Activated CD4-positive, CD25-positive, alpha-beta regulatory T cell (primary cell): ENCODE measurements at places on chromosomes 1 and 21.

GRCh38 chr1:206979379-206980043, 9.3 kb upstream of the FCAMR start:
- DNase-seq: no peak

DNA sequence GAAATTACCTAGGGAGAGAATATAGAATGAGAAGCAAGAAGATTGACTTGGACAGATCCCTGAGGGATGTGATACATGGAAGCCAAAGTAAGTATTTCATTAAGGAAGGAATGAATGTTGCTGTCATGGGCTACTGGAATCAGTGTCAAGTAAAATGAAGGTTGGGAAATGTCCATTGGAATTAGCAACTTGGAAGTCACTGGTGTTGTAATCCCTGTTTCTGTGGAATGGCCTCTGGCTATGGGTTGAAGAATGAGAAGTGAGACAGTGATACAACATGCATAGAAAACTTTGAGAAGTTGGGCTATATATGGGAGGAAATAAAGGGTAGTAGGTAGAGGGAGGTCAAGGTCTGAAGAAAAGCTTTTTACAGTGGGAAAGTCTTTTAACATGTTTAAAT, 54.7 kb downstream of the CCDC18 start:
- no peak for DNase-seq

DNA sequence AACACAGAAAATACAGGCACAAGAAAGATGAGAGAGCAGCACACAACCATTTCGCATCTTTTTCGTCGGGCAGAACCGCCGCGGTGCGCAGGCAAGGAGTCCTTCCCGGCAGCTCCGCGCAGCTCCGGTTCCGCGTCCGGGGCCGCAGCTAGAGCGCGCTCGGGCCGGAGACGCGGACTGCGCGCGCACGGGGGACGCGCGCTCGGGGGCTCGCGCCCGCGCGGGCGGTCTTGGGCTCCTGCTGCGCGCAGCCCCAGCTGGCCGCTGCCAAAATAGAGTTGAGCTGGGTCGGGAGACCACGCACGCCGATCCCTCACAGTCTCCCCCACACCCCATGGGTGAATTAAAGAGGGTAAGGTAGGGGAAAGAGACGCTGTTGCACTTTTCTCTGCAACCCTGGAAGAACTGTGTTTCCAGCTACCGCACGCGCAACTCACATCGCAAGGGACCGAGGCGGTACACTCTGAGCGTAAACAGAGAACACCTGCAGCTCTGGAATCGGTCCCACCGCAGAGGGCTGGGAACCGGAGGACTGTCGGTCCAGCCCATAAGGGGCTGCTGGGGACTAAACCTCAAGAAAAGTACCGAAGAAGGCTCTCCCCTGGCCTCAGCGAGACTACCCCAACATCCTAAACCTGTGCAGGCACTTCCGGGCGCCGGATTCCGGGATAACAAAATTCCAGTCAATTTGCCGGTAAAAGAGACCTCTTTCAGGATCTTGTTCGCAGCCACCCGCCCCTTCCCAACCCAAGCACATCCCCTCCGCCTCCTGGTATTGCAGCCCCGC, 1.7 kb downstream of the NR5A2 start:
- DNase-seq: no peak

DNA sequence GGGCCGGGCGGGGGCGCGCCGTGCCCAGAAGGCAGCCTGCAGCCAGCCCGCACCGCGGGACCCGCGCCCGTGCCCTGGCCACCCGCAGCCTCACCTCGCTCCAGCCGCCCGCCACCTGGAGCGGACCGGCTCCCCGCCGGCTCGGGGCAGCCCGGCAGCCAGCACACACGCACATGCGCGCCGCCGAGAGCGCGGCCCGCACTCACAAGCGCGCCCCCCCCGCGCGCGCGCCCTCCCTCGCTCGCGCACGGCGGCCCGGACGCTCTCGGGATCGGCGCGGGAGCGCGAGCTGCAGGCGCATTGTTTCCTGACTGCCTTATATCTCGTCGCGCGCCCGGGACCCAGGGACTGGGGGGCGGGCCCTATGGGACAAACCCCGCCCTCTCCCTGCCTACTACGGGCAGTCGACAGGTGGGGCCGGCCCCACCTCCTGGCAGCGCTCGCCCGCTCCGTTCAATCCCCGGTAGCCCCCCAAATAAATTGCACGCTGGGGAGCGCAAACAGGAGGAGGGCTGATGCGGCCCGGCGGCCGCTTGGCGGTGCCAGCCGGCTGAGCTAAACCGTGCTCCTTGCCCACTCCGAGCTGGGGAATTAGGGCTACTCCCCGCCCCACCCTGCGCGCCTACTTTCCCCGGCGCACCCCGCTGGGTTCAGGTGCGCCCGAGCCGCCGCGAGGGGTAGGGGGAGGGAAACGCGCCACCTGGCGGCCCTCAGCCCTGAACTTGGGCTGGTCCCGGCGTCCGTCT, at the start of gene MYCL:
Gene MYCL (minus strand): TSS at position 204 of the 746 bp plus-strand sequence. CDS start 483 bp downstream, outside the sequence.
- peak; percentile 45 for DNase-seq

- no peak for DNase-seq
Measured at GRCh38 chr1:113830039-113830438, 17.8 kb upstream of the RSBN1 start.

DNA sequence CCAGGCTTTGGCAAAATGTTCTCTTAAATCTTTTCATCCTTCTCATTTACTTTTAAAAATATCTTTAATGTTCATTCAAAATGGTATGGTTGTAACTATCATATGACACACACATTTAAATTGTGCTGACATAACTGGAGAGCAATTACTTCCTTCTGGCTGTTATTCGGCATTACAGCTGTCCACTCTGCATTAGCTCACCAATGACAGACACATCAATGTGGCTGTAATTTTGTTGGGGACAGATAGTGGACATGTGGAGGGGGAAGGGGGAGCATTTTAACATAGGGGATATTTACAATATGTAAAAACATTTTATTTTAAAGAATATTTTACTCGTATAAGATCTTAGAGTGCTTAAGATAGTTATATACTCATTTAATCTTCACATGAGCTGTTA, 319.8 kb downstream of the HMCN1 start:
- DNase-seq: no peak

- DNase-seq: peak; percentile 7
Measured at GRCh38 chr1:244865028-244865371, 657 bp upstream of the HNRNPU start.

GRCh38 chr21:43907751-43908150, 42.7 kb downstream of the AGPAT3 start:
- DNase-seq: no peak

- no peak for DNase-seq
Measured at GRCh38 chr1:217053676-217054075, 330.4 kb upstream of the ESRRG start.

DNA sequence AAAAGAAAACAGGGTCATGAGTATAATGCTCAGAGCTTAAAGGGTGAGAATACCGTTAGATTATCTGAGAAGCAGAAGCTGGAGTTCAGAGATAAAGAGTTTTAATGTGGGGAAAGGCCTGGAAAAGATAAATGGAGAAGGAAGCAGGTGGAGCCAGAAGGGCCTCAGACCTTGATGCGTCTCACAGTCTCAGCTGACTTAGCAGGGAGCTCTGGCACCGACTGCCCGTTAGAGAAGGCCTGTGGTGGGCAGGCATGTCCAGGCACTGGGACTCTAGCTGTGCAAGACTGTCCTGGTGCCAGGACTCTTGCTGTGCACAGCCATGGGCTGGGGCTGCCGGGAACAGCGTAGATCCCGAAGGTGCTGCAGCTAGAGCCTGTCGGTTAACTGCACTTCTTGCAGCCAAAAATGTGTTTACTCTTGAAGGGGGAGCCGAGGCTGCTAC, 3.8 kb upstream of the SLAMF9 start:
- DNase-seq: no peak

DNA sequence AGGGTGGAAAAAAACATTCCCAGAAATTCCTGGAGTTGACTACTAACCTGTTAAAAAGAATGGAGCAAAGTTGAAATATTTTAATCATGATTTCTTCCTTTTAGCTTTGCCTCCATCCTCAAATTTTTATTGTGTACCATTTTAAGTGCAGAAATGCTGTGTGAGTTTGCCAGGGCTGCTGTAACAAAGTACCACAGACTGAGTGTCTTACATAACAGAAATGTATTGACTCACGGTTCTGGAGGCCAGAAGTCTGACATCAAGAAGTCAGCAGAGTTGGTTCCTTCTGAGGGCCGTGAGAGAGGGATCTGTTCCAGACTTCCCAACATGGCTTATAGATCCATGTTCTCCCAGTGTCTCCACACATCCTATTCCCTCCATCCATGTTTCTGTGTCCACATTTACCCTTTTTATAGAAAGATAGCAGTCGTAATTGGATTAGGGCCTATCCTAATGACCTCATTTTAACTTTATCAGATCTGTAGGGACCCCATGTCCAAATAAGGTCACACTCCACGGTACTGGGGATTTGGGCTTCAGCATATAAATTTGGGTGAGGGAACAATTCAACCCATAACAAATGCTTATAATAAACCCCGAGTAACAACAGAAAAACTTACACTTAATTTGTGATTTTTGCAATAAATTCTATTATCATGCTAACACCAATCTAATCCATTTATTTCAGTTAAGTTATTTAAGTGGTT, 12.7 kb downstream of the SNX7 start:
- DNase-seq: no peak

DNA sequence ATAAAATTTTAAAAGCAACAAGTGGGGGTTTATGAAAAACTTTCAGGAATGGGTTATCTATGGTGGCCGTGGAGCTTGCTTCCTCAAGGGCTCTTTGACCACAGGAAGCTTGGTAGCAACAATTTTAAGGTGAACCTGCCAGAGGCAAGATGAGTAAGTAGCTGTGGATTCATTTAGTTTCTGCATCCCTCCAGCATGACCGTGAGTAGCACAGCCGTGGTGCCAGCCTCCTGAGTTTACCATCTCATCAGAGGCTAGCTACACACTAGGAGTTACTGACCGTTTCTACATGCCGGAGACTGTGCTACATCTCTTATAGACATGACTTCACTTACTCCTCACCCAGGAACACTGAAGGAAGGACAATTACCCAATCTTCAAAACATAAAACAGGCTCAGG, 30.1 kb upstream of the PLEKHG5 start:
- no peak for DNase-seq

DNA sequence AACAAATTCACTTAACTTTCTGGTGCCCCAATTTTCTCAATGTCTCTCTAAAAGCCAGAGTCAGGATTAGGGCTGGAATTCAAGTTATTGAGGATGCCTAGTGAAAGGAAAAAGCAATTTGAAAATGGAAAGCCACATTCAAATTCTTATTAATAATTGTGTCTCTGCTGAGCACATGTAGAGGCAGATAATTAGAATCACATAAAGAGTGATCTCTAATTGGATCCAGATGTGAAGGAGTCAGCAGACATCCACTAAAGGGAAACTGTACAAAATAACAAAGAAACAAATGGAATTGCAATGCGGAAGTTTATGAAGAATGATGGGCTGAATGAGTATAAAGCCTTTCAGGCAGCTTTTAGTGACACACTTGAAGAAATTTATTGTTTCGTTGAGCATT, 482.6 kb downstream of the TTLL7 start:
- no peak for DNase-seq

GRCh38 chr1:151970128-151970527, 23.5 kb downstream of the S100A10 start:
- DNase-seq: no peak

DNA sequence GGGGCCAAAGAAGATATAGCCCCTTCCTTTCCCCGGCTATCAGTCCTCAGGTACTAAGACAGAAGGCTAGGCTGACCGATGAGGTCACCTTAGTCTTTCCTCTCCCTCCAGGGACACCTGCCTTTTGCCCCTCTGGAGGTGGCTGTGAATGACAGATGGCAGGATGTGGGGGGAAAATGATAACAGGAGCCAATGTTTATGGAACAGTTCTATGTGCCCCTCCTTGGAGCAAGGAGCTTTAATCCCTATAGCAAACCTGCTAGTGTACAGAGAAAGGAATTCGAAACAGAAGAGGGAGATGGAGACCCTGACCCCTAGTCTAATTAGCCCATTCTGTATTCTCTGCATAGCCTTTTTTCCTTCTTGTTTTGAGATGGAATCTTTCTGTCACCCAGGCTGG, 28.1 kb downstream of the SERINC2 start:
- DNase-seq: no peak

- no peak for DNase-seq
Measured at GRCh38 chr21:41831866-41832595, 47.1 kb downstream of the PRDM15 start.

DNA sequence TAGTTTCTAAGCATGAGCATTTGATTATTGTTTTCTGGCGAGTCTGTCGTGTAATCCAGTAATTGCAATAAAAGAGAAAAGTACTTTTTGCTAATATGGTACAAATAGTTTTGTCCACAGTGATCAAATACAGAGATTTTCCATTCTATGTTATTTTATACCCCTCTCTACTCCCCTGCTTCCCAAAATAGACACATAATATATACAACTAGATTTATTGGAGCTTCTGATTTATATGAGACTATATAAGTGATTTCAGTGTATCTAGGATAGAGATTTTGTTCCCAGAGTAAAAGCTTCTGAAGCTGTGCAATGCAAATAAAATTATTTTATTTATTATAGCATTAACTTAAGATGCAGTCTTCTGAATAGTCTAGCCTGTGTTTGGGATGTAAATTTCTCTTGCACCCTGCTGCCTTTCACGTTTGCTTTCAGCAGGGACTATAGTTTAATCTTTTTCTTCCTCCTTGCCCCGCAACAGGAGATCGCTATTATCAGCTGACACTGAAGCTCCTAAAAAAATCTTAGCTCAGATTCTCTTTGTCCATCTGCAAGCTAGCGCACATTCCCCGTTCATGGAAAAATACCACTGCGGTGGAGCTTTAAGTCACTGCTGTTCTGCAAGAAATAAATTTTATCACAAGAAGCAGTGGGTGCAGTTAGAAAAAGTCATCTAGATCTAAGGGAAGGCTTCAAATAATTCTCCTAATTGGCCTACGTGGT, 273.3 kb downstream of the DISC1 start:
- no peak for DNase-seq

GRCh38 chr1:41789661-41790330, 128.9 kb downstream of the HIVEP3 start:
- DNase-seq: no peak

DNA sequence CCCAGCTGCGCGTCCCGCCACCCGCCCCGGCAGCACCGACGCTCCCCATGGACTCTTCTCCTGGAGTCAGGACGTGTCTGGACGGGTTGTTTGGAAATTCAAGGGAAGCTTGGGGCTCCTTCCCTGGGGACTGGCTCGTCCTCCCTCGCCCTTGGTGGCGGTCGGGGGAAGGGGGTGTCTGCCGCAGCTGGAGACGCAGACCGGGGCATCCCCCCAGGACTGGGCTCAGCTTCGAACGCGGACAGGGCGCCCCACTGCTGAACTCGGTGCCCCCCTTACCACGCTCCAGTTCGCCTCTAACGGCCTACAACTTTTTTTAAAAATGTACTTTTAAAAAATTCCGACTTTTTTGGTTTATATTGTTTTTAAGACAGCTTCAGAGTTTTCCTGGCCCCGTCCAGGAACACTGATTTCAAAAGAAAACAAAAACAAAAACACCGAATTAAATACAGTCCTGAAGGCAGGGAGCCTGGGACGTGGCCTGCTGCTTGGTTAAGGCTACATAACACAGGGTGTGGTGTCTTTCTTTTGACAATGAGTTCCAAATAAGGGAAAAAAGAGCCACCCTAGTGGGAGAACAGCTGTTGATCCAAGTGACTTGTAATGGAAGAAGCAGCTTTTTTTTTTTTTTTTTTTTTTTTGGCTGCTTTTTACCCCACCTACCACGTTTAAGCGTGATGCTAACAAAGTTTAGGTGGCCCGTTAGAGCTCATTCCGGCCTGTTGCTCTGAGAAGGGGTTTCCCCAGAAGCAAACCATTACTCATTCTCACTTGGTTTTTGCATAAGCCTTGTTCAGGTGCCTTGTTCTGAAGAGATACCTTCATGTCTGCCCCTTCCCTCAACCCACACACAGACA, 862 bp upstream of the DIPK1A start:
- DNase-seq: peak; percentile 27

GRCh38 chr1:119617751-119618691, 30.0 kb downstream of the ZNF697 start:
- DNase-seq: no peak

GRCh38 chr1:59690171-59690930, 124.4 kb upstream of the HOOK1 start:
- no peak for DNase-seq
